Urothelium cell line (cell line): ENCODE measurements at places on chromosomes 2 and 18.

DNA sequence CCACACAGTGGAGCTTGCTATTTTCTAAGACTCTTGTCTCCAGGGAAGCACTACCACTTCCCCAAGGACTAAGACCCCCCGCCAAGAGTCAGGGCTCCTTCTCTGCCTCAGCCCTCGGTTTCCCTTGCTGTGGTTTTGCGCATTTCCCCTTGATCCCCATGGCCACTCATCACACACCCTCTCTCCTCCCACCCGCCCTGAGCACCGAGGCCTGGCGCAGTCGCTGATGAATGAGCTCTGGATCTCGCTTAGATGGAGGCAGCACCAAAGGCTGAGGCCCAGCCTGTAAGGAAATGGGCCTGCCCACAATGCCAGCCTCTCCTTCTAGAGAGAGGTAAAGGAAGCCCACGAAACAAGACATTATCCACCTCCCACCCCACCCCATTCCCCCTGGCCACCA lies 96.9 kb downstream of the TNS1 start:
- DNase-seq, result no peak

DNA sequence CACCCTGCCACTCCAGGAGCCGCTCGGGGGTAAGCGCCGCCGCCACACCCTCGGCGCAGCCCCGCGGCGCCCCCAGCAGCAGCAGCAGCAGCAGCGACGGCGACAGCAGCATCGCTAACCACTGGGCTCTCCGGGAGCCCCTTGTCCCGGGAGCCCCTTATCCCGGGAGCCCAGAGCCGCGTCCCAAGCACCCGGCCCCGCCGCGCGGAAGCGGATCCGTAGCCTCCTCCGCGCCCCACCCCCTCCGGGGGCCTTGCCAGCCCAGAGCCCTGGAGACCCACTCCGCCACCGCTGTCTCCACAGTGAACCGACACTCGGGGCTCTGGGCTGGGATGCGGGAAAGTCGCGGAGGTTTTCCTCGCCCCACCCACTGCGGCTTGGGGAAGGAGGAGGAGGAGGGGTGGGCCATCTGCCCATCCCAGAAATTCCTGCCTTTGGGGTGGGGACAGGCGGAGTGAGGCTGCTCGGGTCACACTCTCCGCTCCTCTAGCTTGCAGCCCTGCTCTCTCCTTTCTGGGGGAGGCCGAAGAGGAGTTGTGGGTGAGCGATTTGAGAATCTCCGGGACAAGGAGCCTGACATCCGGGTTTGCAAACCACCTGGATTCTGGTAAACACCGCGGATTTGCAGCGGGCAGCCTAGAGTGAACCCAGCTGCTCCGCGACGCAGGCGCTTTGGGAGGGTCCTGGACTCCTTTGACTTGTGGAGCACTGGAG lies at the start of gene PLA2R1:
Gene PLA2R1 (minus strand): TSS at position 324 of the 714 bp plus-strand sequence. CDS start 212 bp downstream, at position 112.
- DNase-seq, result peak; percentile 77

DNA sequence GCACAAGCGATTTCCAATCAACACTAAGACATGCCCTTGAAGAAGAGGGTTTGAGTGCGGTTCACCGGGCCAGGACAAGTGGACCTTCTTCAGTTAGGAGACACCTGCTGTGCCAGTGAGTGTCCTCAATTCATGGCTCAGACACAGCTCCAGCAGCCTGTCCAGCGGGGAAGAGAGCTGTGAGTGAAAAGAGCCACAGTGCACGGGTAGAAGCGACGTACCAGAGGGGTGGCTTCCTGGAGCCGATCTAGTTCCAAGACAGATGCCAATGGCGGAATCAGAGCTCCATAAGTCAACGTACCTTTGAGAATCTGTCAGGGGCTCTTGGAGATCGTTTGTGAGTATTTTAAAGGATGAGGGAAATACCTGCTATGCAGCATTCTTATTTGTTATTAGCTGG lies 119.9 kb upstream of the SALL3 start:
- DNase-seq, result no peak

- peak; percentile 61 for DNase-seq
Measured at GRCh38 chr18:48030616-48031480, 100.4 kb upstream of the SMAD2 start.

- DNase-seq, result no peak
Measured at GRCh38 chr2:55277310-55277709, 8.3 kb upstream of the MTIF2 start.

DNA sequence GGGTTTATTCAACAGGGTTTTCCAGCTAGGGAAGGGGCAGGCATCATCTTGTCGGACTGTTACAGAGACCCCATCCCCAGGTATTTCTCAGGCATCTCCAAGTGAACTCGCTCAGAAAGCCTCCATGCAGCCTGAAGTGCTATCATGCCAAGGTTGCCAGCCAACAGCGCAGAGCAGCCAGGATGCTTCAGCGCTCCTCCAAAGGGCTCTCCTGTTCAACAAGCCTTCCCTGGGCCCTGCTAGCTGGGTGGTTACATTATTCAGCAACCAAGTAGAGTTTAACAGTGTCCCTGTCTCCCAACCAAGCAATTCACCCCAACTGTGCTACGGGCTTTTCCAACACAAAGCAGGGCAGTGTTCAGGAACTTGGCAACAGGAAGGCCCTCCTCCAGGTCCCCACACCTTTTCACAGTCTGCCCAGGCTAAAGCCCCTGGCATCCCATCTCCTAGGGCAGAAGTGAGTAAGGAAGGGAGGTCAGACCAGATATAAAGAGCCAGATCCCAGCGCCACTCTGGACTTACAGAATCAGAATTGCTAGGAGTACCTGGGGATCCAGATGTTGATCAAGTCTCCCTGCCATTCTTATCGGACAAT lies 52.9 kb downstream of the ZBTB7C start:
- DNase-seq, result no peak

GRCh38 chr2:48328942-48329723 lies 200.8 kb upstream of the STON1 start:
- no peak for DNase-seq

DNA sequence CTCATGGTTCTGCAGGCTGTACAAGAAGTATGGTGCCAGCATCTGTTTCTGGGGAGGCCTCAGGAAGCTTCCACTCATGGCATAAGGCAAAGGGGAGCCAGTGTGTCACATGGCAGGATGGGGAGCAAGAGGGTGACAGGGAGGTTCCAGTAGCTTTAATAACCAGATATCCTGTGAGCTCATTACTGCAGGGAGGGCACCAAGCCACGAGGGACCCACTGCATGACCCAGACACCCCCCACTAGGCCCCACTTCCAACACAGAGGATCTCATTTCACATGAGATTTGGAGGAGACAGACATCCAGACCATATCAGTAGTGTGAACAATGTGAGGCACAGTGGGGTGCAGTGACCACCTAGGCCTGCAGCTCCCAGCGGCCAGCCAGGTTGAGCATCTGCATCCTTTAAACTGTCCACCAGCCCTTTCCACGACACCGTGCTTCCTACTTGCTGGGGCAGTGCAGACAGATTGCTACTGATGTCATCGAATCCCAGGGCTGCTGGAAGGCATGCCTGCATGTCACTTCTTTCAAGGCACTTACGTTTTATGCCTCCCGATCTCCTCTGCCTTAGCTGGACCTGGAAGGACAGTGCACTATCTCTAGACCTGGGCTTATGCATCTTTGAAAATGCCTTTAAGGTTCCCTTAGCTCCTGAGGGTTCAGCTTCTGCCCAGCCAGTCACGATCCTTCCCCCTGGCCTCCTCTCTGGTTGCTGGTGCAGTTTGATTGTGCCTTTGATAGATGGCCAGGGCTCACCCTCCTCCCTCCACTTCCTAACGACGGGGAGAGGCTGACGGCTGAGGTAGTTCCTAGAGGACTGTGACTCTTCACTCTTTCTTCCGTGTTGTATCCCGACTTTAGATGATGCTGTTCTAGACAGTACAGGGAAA lies 174.3 kb downstream of the FAM210A start:
- DNase-seq, result no peak

- DNase-seq, result no peak
Measured at GRCh38 chr2:240998995-240999791, 775 bp downstream of the SNED1 start.

GRCh38 chr2:23488584-23488983 lies 103.6 kb downstream of the KLHL29 start:
- DNase-seq, result no peak

- DNase-seq, result no peak
Measured at GRCh38 chr18:51028201-51028805, 1.7 kb upstream of the SMAD4 start.

DNA sequence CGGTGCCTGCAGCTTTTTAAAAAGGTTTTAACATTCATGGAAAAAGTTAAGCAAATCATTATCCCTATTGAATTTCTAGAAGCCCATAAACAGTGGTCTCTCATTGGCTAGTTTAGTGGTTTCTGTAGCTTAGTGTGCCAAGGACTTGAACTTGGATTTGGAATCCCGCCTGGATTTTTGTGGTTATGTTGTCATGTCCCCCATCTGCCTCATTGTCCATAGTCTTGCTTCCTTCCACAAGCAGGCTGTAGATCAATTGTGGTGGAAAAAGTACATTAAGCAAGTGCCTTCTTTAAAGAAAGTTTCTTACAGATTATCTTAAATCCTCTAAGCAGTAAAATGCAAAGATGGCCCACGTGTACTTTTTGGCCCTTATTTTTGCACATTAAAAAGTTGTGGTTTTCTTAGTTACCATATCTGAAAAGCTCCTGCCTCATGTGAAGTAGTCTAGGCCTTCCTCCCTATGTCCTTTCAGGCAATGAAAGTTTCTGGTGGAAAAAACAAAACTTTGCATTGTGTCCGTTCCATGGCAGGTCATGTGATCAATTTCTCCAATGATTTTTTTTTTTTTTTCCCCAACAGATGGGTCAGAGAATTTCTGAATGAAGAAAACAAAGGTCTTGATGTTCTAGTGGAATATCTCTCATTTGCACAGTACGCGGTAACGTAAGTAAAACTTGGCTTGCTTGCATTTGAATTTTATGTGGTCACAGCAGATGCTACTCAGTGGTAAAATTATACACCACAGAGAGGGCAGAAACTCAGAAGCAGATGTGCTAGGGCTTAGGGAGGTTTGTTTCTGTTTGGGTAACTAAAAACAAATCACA lies 158.9 kb downstream of the PRPF40A start:
- peak; percentile 69 for DNase-seq

DNA sequence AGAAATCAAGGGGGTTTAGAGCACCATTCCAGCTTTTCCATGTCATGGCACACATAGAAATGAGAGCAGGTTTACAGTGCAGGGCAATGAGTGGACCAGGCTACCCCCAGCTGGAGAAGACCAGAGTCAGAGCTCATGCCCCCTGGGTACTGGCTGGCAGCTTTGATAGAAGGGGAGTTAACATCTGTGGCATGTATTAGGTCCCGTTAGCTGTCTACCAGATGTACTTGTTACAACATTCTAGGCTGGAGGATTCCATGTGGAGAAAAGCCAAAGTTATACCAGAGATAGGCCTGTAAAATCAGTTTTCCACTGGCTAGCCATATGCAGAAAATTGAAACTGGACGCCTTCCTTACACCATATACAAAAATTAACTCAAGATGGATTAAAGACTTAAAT lies 109.2 kb downstream of the CCDC85A start:
- DNase-seq, result no peak

GRCh38 chr2:70560442-70560841 lies 6.8 kb upstream of the TGFA start:
- DNase-seq, result no peak

DNA sequence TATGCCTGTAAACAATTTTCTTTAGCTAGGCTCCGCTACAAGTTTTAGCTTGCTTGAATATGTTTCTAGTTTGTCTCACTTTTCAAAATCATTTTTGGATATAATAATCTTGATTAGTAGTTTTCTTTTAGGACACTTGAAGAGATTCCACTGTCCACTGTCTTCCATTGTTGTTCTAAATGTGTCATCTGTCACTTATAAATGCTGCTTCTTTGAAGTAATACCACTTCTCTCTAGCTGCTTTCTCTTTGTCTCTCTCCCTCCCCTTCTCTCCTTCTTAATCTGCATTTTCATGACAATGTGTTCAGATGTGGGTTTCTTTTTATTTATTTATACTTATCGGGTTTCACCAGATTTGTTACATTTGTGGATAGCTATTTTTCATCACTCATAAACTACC lies 73.7 kb upstream of the DPP10 start:
- peak; percentile 7 for DNase-seq

DNA sequence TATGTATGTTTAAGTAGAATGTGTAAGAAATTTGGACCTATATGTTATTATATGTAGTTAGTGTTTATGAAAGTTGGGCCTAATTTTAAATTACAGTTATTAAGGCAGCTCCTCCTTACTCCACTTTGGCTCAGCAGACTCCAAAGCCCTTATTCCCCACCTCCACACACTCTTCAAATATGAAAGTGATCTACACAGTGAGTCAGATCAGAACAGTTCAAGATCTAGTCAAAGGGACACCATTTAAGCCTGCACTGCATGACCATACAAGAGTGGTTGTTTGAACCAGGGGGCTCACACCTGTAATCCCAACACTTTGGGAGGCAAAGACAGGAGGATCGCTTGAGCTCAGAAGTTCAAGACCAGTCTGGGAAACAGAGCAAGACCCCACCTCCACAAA lies 21.2 kb upstream of the PMAIP1 start:
- no peak for DNase-seq

- DNase-seq, result no peak
Measured at GRCh38 chr18:39746201-39746600, 2180.6 kb upstream of the CELF4 start.

- no peak for DNase-seq
Measured at GRCh38 chr2:70557171-70557838, 3.7 kb upstream of the TGFA start.

DNA sequence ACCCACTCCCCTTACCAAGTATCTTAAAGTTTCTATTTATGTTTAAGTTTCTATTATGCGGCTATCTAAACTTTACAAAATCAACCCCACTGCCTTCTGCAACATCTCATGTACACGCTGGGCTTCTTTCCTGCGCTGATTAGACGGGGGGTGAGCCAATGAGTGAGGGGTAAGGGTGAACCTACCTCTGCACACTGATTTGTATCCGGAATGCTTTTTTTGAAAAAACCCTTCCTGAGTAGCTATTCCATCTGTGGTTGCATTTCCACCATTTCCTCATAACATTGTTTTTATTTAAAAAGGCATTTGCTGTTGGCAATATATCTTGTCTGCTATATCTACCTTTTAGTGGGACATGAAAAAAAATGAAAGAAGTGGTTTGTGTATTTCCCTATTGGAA lies 6.3 kb downstream of the ALPG start:
- DNase-seq, result no peak

GRCh38 chr2:223995569-223995968 lies 38.3 kb downstream of the MRPL44 start:
- peak; percentile 37 for DNase-seq

DNA sequence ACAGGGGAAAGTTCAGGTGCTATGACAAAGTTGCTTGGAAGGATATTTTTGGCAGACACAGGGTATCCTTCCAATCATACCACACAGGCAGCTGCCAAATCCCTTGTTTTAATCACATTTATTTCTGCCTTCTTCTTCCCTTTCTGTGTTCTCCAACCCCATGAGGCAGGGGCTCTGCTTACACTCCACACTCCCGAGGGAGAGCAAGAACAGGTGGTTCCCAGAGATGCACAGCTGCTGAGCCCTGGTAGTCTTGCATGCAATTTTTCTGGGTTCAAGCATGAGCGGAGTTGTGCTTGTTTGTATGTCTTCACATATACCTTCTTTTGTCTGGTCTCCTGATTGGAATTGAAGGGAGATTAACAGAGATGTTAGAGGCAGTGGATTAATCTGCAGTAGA lies 251.7 kb upstream of the ST6GAL2 start:
- DNase-seq, result no peak
